Activated CD4-positive, CD25-positive, alpha-beta regulatory T cell treated with anti-CD3 and anti-CD28 coated beads, Interleukin-2, amount 50 U/mL, for 72 hours (primary cell): ENCODE measurements at places on chromosomes 7 and 10.

DNA sequence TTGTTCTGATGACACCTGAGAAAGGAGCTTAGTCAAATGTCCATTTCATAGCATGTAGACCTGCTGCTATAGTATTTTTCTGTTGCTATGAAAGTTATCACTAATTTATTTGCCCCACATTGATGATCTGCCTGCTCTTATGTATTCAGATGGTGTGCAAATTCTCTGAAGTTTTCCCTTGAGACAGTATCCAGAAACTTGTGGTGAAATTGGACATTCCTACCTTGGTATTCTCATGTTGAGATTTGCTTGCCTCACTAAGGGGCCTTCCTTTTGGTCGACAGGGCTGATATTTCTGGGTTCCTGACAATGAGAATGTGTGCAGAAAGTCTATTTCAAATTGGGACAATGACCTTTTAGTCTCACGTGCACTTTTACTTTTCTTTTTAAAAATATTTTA is 253.2 kb upstream of the FZD8 start:
- no peak for DNase-seq

GRCh38 chr7:145696071-145696470 is 420.5 kb upstream of the CNTNAP2 start:
- DNase-seq = no peak

DNA sequence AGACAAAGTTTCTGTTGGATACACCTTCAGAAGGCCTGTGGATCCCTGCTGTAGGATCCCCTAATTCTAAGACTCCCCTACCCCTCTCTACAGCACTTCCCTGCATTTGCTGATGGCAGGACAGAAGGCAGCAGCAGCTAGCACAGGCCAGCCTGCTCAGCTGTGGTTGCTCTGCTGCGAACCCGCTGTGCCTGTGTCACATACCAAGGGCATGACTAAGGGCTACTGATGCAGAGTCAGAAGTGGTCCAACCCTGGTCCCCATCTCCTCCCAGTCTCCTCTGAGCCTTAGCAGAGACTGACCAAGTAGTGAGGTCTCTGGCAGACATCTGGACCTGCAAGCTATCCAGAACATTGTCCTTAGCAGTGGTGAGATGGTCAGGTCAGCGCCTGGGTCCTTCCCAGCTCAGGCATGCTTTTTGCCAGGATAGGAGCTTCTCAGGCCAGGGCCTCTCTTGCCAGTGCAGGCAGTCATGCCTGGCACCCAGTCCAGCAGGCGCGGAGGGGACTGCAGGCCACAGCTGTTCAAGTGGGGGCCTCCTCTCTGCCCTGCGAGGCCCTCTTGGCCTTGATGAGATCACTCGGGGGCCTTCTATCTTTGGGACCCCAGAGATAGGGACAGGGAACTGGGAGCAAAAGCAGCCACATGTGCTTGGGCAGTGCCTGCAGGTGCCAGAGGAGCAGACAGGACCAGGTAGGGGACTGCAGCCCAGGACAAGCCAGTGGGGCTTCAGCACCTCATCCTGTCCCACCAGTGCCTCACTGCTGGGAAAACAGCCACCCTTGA is 146.4 kb downstream of the ZNF248 start:
- no peak for DNase-seq

DNA sequence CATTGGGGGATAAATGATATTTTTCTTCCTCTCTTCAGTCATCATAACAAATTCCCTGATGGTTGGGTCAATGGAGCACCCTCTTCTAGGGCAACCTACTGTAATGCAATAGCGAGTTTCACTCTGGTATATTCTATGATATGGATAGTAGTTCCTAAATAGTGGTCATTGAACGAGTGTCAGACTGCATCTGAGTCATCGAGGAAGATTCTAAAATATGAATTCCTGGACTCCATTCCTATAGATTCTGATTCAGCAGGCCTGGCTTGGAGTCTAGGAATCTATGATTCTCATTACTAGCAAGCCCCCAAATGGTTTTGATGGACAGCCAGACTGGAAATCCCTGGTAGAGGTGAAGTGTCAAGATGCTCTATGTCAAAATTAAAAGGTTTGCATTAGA is 254.5 kb downstream of the BUB3 start:
- DNase-seq = no peak

DNA sequence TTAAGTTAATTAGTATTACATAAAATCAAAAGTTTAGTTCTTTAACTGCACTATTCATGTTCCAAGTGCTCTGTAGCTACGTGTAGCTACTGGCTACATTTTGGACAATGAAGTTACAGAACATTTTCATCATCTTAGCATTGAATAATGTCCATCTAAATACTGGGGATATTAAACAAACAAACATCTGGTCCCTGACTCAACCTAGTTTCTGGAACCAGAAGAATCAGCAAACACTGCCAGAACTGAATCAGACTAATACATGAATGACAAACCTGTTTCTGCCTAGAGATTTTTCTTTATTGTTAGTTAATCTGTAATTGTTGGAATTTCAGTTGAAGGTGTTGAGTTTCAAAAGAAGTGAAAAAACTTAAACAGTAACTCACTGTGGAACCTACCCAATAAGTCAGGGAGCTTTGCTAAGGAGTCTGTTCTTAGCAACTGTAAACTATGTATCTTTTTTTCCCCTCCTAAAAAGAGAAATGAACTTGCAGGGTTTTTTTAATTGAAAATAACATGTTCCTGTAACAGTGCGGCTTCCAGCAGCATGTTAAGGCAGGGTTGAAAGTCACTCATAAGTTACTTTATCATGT is 58.3 kb downstream of the CDK13 start:
- no peak for DNase-seq

DNA sequence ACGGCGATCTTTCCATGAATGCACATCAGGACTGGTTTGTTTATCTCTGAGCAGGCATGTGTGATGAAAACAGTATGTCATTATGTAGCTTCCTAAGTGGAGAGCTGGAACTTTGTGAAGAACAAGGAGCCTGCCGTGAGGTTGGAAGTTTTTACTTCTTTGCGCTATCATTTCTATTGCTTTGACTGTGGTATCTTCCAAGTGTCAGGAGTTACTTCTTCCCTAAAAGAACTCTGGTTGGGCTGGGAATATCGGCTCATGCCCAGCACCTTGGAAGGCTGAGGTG is 167.4 kb upstream of the AHR start:
- no peak for DNase-seq

- no peak for DNase-seq
Observed at GRCh38 chr10:69220041-69220451, at the start of gene HKDC1. HKDC1 (plus strand) TSS chr10:69220332; CDS start chr10:69220436, 104 bp downstream.

DNA sequence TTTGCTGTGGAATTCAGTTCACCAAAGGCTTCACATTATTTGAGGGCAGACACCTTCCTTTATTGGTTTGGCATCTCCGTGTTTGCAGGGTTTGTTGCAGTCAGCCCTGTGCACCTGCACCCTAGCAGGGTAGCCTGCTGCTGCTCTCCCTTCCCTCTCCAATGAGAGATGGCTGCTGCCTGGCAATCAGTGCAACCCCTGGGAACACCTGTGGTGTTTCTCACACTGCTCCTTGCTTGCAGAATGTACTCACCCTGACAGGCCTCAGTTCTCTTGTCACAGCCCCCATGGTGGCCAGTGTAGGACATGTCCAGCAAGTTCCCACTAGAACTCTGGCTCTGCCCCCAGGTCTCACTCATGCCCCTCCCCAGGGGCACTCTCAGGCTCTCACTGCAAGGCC is 12.1 kb upstream of the PPIA start:
- no peak for DNase-seq

DNA sequence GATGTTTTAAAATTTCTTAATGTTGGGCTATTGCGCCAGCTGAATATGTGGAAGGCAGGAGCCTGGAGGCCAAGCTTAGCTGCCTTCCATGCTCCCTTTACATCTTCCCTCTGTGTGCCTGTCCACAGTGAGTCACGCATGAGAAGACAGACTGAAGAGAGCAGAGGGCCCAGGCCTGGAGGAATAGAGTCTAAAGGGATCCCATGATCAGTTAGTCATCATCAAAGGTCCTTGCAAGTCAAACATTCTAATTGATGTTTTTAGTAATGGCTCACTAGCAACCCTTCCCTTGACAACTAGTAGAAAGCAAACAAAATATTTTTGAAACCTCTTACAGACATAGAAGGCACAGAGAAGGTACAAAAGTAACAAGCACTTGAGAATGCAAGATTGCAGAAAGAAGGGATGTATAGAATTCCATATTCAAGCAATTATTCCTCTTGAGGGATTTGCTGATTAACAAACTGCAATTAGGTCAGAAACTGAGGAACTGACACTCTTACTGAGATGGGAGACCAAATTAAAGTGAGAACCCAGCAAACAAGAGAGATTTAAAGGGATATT is 30.7 kb upstream of the APBB1IP start:
- DNase-seq = no peak

DNA sequence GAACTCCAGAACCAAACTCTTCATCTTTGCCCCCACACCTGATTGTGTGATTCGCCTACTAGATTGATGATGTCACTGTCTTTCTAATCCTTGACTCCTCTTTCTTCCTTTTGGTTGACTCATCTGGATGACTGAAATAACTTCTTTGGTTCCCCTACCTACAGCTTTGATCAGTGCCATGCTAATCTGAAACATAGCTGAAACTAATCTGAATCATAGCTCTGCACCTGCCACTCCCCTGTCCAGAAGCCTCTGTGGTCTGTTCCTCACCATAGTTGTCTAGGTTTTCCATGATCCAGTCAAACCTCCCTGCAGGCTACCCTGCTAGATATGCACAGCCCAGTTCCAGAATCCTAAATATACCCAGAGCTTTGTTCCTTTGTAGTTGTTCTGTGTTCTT is 51.9 kb downstream of the ZNF365 start:
- peak; percentile 31 for DNase-seq

DNA sequence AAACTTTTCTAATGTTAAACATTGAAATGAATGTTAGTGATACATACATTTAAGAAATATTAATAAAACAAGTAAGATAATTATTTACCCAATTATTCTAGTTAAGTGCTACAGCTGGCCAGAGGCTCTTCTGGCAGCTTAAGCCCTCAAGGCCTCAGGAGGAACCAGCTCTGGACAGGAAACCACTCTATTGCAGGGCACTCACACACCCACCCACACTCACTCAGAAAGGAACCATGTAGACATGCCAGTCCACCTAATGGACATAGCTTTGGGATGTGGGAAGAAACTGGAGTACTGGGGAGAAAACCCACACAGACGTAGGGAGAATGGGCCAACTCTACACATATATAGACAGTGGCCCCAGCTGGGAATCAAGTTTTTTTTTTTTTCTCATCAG is 28.2 kb downstream of the UMAD1 start:
- no peak for DNase-seq

- no peak for DNase-seq
Observed at GRCh38 chr10:82210331-82210730, 335.3 kb downstream of the NRG3 start.
